ENCODE measurements at places on chromosomes 4 and X.
A peak's percentile ranks its signal among the peaks of the same experiment; 100 is the strongest.

DNA sequence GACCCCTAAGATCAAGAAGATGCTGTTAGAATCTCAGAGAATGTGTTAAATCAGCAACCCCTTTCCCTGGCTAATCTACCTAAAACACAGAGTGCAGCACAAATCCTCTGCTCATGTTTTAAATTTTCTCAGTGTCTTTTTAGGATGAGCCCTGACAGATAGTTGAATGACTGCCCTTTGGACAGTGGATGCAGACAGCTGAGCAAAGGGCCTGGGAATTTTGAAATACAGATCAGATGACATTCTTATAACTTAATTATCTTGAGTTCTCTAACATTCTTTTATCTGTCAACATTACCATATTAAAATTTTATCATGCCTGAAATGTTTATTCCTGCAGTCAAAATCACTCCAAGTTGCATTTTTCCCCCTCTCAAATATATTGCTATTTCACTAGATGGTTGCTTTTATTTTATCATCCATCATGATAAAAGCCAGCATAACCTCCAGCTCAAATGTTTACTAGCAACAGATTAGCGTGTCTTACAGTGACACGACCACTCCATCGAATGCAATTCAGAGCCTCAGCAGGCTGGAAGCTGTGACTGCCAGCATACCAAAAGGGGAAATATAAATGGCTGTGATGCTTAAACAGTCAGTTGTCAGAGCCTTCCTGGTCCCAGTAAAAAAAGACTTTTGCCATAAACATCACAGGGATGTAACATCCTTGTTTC, 22.8 kb upstream of the ARHGAP24 start:
- DNase-seq = no peak

DNA sequence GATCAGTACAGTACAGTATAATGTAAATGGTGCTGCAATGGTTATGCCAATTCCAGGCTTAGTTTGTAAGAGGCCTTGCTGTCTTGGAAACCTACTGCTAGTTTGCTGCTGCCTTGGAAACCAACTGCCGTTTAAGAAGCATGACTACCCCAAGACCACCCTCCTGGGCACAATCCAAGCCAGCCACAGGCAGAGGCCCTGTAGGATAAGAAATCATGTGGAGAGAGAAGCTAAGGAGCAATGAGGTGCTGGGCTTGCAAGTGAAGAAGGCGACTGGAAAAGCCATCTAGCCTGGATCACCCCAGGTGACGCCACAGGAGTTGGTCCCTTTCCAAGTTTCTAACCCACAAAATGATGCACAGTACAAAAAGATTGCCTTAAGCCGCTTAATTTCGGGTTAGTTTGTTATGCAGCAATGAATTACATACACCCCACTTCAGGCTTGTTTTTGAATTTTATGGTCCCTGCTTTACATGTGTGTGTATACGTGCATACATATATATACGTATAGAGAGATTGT, 16.9 kb downstream of the ZFP42 start:
- no peak for DNase-seq

DNA sequence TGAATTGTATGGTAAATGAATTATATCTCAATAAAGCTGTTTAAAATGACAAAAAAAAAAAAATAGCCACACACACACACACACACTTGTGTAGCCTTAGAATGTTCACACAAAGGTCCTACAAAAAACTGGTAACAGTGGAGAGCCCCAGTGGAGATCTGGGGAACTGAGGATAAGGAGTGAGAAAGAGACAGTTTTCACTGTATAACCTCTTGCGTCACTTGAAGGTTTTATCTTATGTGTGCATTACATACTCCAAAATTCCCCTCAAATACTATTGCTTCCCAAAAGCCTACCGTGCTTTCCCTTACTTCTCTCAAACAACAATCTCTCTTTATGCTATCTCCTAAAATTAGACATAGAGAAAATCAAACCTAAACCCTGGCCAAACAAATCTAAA, 67.8 kb downstream of the SMC1A start:
- DNase-seq = no peak

DNA sequence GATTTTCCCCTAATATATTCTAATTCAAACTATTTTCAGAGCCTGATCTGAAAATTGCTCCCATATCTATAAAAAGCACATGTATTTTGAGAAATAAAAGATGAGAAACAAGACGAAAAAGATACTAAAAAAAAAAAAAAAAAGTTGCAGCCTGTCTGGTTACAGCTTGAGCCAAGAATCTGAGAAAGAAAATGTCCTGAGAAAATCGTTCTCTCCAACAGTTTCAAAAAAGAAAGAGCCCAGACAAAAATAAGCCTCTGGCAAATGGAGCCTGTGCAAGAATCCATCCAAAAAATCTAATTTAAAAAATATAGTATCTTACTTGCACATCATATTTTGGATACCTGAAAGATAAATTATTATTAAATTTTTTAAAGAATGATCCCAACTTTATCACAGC, 163.0 kb upstream of the TBL1X start:
- DNase-seq = no peak

GRCh38 chrX:103017542-103017941, 46.4 kb downstream of the BEX1 start:
- DNase-seq = no peak

- peak; percentile 18 for DNase-seq
These were observed 1.1 kb downstream of the NUDT9 start for GRCh38 chr4:87423317-87424098.

- no peak for DNase-seq
These were observed 113.6 kb downstream of the SPRY1 start for GRCh38 chr4:123510221-123510620.

DNA sequence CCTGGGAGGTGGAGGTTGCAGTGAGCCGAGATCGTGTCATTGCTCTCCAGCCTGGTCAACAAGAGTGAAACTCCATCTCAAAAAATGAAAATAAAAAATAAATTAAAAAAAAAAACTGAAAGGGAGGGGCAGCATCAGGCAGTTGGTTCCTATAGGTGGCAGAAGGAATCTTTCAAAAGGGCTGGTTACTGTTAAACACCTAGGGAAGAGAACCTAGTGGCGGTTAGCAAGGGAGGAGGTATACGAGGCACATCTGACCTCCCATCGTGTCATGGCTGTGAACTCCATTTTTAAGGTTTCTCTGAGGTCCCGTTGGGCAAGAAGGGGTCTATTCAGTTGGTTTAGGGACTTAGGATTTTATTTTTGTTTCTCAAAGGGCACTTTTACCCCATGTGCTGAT, 150.1 kb downstream of the SLC7A11 start:
- no peak for DNase-seq

- peak; percentile 53 for DNase-seq
These were observed 71.3 kb downstream of the EVC2 start for GRCh38 chr4:5636766-5637670.

DNA sequence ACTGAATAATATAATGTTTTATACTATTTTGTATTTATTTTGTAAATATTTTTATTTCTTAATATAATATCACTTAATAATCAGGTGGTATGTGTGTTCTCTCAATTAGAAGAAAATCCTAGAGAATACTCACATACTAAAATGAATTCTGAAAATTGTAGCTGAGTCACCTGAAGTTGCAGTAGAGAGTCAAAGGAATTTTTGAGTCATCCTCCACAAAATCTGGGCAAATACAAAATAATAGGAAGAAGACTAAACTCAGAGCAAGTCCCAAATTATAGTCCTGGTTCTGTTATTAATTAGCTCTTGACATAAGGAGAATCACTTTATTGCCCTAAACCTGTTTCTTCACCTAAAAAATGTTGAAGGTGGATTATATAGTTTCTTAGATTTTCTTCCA, 57.8 kb downstream of the SPATA4 start:
- DNase-seq = peak; percentile 28

GRCh38 chr4:5785806-5786680, 75.0 kb downstream of the EVC start:
- peak; percentile 65 for DNase-seq

GRCh38 chr4:53626491-53626890, 35.2 kb upstream of the LNX1 start:
- no peak for DNase-seq

Measured in EL (cell line).